ENCODE measurements at places on chromosomes 3 and 15.
A peak's percentile ranks its signal among the peaks of the same experiment; 100 is the strongest.

GRCh38 chr15:38307861-38308641 is 55.4 kb downstream of the SPRED1 start:
- ATAC-seq, result no peak

DNA sequence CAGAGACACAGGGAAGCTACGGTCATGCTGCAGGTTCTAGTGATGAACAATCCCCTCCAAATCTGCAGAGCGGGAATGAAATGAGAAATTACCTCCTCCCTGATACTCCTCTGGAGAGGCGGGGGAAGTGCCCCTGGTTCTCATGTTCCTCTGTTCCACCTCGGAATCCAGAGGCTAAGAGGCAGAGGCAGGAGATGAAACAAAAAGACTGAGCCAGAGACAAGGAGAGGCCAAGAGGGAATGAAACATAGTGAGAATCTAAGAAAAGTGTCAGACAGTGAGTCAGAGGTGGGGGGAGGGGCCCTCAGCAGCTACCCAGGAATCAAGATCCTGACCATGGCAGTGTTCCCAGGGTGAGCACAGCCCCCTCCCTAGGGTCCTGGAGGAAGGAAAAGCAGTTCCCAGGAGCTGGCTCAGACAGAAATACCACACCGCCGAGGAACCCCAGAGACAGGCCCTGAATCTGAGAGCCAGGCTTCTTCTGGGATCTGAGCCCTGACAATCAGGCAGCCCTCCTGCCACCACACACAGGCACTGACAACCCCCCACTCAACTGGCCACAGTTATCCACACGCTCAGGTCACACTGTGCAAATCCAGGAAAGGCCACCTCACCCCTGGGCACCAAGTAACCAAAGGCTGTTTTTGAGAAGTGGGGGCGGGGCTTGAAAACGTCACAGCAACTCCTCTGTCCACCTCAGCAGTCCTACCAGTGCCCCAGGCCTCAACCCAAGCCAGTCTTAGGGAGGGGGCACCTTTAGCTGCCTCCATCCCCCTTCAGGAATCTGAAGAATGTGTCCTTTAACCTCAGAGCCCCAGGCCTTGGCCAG is 2.4 kb downstream of the CSRNP1 start:
- ATAC-seq, result peak; percentile 9

- no peak for ATAC-seq
Measured at GRCh38 chr3:173416070-173416469, 18.5 kb downstream of the NLGN1 start.

DNA sequence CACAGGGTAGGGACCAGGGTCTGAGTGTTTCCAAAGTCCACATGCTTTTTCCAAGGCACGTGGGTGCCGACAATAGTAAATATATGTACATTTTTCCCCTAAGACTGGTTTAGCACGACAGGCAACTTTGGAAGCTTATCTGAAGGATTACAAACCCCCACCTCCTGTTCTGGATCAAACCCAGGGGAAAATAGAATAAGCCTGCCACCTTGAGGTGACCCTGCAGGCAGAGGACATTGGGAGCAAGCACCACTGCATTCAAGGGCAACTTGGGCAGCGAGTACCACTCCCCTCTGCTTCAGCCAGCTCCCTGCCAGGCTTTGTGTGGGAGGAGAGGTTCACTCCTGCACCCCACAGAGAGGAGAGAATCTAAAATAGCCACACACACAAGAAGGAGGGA is 44.8 kb downstream of the KBTBD12 start:
- peak; percentile 9 for ATAC-seq

DNA sequence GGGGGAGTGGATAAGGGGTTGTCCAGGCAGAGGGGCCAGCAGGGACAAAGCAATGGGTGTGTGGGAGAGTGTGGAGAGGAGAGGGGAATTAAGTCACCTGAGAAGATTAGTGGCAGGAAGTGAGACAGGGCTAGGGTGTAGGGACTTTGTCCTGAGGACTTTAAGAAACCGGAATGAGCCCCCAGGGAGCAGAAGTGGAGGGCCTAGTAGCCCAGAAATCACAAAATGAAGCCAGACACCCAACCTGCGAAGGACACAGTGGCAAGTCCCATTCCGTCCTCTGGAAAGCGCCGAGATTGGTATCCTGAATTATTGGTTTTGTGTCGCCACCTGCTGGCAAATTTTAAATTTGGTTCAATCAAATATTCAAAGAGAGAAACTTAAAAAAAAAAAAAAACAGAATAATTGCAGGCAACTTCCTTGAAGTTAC is 78.0 kb upstream of the SLC25A36 start:
- peak; percentile 53 for ATAC-seq

DNA sequence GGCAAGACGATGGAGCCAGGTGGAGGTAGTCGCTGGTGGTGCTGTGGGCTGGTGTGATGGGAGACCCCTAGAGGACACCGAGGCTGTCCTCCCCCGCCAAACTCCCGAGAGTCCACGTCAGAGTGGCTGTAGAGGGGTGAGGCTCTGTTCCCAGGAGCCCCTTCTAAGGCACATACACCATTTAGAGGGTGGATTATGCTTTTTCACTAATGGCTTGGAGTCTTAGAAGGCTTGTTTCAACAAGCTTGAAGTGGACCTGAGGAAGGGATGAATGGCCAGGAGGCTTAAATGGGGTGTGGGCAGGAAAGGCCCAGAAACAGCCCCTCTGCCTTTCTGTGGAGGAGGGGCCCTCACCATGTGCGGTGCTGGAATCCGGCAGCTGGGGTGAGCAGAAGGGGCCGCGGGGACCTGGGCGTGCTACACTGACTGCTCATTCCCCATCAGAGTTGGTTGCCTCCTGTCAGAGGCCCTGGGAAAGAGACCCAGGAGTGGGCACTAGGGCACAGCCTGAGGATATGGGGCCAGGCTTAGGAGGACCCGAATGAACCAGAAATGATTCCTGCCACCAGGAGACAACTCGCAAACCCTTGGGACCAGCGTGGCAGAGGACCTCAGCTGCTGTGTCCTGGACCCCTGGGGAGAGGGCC is 66.2 kb downstream of the FEM1B start:
- no peak for ATAC-seq

GRCh38 chr3:101689286-101689685 is 2.8 kb upstream of the RPL24 start:
- no peak for ATAC-seq

DNA sequence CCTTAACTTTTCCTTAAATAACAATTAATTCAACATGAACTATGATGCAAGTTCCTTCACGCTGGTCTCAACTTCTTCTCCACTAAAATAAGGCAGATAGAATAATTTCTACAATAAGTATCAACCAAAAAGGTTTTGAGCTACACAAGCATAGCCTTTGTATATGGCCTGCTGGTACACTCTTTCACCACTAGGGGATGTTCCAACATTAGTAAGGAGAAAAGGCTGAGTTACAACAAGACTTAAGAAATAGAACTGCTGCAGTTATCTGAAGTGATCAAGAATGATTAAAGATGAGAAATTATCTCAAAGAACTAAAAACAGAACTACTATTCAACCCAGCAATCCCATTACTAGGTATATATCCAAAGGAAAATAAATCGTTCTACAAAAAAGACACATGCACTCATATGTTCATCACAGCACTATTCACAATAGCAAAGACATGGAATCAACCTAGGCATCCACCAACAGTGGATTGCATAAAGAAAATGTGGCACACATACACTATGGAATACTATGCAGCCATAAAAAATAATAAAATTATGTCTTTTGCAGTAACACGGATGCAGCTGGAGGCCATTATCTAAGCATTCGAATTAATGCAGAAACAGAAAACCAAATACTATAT is 14.4 kb downstream of the ATP13A3 start:
- ATAC-seq, result peak; percentile 82

GRCh38 chr3:173502983-173503568 is 105.5 kb downstream of the NLGN1 start:
- no peak for ATAC-seq

DNA sequence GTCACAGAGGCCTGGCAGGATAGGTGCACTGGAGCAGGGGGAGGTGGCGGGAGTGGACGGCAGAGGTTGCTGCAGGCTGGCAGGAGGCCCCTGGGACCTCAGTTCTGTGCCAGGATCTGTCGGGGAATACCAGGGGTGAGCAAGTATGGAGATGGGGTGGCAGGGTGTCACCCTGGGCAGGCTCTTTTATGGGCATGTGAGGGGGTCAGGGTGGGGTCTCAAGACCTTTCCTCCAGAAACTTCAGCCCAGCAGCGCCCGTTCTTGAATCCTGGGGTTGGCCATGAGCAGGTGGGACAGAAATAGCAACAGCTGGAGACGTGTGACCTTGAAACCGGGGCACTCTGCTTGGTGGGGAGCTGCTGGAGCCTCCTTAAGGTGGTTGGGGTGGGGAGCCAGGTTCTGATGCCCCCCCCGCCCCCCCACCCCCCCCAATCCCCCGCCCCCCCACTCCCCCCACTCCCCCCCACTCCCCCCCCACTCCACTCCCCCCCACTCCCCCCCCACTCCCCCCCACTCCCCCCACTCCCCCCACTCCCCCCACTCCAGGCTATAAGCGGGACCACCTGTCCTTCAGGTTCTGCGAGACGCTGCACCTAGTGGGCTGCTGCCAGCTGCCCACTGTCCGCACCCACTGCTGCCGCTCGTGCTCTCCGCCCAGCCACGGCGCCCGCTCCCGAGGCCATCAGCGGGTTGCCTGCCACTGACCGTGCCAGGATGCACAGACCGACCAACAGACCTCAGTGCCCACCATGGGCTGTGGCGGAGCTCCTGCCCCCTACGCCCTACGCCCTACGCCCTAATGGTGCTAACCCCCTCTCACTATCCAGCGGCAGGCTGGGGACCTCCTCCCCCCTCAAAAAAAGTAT is 84.9 kb downstream of the TBC1D2B start:
- ATAC-seq, result no peak

DNA sequence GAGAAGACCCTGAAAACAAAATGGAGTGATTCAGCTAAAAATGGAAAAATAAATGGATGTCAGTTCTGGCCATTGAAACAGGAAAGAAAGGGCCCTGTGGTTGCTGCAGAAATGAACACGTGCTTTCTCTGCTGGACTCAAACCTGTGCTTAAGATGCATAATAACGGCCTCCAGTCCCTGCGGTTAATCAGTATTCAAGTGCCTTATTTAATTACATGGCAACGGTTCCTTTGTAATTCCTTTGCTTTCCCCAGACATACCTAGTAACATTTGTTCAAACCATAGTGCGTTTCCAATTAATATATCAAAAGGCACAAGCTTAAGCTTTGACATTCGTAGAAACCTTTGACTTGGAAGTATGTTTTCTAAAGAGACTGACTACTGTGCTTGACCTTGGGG is 428.3 kb downstream of the GABRG3 start:
- no peak for ATAC-seq

- ATAC-seq, result peak; percentile 94
Measured at GRCh38 chr3:40623567-40623966, 98.8 kb downstream of the ZNF621 start.

DNA sequence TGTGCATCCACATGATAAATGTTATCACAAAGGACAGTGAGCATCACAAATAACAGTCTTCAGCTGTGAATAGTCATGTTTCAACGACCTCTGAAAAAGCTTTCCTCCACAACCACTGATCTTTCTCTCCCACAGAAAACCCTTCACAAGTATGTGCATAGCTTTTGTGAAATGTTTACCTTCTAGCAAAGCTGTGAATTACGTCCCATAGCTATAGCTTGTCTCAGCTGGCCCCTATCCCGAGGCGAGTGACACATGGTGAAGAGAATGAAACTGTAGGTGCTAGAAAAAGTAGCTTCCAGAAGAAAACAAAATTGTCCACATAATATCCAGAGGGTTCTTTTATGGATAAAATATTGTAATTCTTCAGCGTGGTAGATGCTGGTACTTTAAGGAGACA is 182.0 kb downstream of the FGF12 start:
- no peak for ATAC-seq

DNA sequence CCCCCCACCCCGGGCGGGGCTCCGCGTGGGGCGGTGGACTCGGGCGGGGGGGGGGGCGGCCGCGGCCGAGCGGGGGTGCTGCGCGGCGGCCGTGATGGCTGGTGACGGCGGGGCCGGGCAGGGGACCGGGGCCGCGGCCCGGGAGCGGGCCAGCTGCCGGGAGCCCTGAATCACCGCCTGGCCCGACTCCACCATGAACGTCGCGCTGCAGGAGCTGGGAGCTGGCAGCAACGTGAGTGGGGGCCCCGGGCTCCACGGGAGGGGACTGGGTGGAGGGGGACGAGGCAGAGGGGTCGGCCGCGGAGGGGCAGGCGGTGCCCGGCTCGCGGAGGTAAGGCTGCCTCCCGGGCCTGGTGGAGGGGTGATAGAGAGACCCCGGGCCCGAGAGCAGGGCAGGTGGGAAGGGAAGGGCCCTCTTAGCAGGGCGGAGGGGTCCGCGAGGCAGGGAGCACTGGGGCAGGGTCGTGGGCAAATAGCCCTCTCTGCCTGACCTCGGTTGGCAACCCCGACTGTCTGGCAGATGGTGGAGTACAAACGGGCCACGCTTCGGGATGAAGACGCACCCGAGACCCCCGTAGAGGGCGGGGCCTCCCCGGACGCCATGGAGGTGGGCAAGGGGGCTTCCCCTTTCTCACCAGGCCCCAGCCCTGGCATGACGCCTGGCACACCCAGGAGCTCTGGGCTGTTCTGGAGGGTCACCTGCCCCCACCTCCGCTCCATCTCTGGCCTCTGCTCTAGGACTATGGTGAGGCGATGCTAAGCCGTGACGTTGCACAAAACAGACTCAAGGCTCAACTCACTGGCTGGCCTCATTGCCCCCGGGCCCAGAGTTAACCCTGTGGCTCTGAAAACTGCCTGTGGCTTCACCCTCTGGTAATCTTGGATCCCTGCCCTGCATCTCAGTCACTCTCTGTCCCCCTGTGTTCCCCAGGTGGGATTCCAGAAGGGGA is at the start of gene ECE2:
Gene ECE2 (plus strand): TSS at position 62 of the 950 bp plus-strand sequence. CDS start 132 bp downstream, at position 194.
- ATAC-seq, result peak; percentile 23

DNA sequence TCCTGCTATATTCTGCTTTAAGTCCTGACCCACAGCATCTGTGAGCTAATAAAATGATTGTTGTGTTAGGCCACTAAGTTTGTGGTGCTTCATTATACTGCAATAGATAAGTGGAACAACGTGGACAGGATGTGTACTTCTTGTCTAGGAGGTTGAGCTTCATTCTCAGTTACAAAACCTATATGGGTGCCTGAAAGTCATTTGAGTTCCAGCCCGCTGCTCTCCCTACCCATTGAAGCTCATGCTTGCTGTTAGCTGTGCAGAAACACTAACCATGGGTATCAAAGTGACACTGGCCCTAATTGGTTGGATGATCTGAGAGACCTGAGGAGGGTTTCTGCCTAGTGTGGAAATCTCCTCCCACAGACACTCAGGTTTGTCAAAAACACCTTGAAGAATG is 357.2 kb downstream of the PDCD6IP start:
- ATAC-seq, result no peak

DNA sequence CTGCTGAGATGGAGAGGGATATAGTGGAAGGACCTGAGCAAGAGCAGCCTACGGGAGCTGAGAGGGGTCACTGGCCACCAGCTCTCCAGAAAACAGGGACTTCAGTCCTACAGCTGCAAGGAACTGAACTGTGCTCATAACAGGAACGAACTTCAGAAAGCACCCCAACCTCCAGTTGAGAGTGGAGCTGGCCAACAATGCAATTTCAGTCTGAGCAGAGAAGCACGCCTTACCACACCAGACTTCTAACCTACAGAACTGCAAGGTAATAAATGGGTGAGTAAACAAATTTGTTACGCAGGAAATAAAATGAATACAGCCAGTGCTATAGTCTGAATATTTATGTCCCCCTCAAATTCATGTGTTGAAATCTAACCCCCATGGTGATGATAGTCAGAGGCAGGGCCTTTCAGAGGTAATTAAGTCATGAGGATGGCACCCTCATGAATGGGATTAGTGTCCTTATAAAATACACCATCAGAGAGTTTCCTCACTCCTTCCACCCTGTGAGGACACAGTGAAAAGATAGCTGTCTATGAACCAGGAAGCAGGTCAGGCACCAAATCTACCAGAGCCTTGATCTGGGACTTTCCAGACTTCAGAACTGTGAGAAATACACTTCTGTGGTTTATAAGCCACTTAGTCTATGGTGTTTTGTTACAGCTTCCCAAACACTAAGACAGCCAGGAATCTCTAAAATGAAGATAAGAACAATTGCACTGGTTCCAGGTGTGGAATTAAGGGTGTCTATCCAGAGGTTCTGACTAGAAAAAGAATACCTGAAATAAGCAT is 58.6 kb downstream of the SYNM start:
- no peak for ATAC-seq
